ENCODE measurements at places on chromosomes 13 and 19. TPM values are rescaled to one million over a fixed set of nuclear protein-coding genes. Genes with fewer than 3 reads are reported as not detected.

ADAMTS10 gene
- 12.9 TPM for total RNA-seq

ZNF208 gene
- total RNA-seq = under 0.01 TPM

EFNB2 gene
- total RNA-seq = not detected

CEACAM4 gene
- not detected for total RNA-seq

ATP4A gene
- total RNA-seq = not detected

IGFL3 gene
- not detected for total RNA-seq

MAST3 gene
- 3.8 TPM for total RNA-seq

IL11 gene
- 12.8 TPM for total RNA-seq

CCDC122 gene
- total RNA-seq = 7.6 TPM

SMIM17 gene
- total RNA-seq = 0.43 TPM

C19orf85 gene
- total RNA-seq = not detected

GRCh38 chr13:33789066-33789606 is 28.8 kb upstream of the RFC3 start:
- no peak for DNase-seq

DNA sequence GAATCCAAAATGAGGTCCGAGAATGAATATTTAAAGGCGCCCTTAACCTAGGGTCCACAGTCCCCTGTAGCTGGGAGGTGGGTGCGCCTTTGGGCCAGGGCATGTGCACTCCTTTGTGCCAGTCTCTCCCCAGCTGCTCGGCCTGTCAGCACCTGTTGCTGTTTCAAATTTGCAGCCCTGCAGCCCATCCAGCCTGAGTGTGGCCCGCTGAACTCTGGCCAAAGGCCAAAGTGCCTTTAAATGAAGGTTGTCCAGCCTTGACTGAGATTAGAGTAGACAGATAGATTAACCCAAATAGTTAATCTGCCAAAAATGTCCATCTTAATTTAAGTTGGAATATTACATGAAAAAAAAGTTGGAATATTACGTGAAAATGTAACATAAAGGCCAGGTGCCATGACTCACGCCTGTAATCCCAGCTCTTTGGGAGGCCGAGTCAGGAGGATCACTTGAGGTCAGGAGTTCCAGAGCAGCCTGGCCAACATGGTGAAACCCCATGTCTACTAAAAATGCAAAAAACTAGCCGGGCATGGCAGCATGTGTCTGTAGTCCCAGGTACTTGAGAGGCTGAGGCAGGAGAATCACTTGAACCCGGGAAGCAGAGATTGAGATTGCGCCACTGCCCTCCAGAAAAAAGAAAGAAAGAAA is 25.3 kb downstream of the TPT1 start:
- DNase-seq = no peak

DNA sequence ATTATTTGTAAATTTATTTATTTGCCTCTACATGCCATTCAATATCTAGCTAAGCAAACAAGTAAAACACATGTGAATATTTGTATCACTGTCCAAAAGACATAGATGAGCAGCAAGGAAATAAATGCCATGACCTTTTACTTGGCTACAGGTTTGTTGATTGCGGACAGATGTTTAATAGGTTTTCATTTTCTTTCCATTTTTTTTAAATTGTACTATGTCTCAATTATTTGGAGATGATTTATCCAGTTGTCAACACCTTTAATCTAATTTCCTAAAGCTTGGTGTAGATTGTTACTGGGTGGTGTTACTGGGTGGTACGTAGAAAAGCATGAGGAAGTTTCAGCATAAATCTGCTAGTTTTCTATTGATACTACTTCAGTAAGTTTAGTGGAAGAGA is 560.6 kb upstream of the SPRY2 start:
- DNase-seq = no peak

DNA sequence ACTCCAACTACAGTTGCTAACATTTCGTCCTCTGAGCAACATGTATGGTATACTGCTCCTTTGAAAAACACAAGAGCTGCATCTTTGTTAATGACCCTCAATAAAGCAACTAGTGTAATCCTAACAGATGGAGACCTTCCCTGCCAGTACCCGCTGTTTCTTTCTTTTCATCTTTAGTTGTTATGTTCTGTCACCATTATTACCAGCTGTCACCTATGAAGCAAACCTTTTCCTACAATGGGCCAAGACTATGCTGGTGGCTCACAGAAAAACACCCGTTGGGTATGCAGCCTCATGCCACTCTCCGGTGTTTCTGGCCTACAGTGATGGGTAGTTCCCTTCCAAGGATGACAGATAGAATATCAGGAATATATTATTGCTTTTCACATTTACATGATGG is 29.7 kb upstream of the CYSLTR2 start:
- no peak for DNase-seq

- DNase-seq = peak; percentile 19
Observed at GRCh38 chr19:6238256-6238642, 41.5 kb downstream of the MLLT1 start.

GRCh38 chr19:18227781-18228271 is 1.6 kb upstream of the PDE4C start:
- no peak for DNase-seq

GRCh38 chr19:14135985-14136508 is 342 bp downstream of the ASF1B start:
- DNase-seq = no peak

DNA sequence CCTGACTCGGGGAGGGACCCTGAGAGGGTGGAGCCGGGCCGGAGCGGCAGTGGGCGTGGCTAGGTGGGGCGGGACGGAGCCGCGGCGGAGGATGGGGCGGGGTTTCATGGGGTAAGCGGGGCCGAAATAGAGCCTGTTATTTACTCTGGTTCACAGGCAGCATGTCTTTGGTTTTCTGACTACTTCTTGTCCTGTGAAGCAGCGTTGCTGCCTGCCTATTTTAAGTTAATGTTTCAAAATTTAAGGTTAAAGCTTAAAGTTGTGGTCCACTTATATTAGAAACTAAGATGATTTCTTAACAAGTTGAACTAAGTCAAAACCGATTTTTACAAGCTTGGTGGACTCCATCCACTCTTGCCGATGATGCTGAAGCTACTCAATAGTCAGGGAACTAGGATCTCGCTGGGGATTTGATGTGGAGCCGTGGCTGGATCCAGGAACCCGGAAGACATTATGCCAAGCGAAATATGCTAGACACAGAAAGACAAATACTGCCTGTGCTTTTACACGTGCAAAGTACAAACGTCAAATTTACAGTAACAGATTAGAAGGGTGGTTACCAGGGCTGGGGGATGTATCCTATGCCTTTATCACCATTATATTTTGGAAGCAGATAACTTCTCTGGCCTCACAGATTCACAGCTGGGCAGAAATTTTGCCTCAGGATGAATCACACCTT is 433 bp upstream of the ZNF616 start:
- DNase-seq = peak; percentile 20

GRCh38 chr13:54687173-54687572 is 1658.6 kb downstream of the OLFM4 start:
- no peak for DNase-seq

GRCh38 chr13:29569253-29570050 is 26.0 kb downstream of the SLC7A1 start:
- no peak for DNase-seq

DNA sequence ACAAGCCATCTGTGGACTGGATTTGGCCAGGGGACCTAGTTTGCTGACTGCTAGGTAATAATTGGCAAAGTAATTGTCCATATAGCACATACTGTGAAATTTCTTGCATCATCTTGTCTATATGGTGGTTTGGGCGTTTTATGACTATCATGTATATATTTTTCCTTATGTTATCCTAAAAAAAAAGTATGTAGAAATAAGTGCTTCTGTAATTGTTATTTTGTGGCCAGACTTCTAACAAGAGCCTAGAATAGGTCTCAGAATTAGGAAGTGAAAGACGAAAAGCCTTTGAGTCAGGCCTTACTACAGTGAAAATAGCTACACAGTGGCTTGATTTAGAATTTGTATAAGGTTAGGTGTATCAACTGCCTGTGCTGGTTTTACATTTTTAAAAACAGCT is 4.2 kb downstream of the FNDC3A start:
- no peak for DNase-seq

DNA sequence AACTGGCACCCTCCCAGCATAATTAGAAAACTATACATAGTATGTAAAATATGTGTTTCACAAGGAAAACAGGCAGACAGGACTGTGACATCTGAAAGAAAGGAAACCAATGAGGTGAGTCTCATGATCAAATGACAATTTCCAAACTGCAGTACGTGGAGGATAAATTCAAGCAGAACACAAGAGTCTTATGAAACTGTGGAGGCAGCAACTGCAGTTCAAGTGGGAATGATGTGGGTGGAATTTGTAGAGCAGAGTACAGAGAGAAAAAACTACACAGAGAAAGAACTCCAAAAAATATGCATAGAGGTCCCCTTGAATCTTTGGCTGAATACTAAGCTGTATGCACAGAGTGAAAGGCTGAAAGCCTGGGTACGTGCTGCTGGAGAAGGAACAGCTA is 9.7 kb downstream of the SIGLEC6 start:
- no peak for DNase-seq

GRCh38 chr13:75740031-75740430 is 103.9 kb downstream of the LMO7 start:
- no peak for DNase-seq

DNA sequence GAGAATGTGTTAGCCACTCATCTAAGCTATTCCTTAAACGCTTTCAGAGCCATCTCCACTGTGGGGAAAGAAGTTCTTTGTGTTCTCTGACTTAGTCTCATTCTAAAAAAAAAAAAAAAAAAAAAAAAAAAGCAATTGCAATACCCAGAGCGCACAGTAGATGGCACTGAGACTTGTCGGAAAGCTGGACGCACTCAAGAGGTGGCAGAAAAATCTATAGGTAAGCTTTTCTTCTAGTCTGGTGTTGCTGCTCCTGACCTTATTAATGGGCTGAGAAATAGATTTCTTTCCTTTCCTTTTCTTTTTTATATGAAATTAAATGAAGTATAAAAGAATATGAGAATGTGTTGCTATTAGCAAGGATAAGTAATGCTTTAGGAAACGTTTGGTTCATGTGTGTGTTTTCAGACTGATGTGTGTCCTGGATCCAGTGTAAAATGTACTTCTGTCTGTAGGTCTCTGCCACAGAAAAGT is 4.7 kb upstream of the GJB2 start:
- DNase-seq = peak; percentile 63

- no peak for DNase-seq
Observed at GRCh38 chr19:30330266-30330665, 41.9 kb upstream of the ZNF536 start.

- DNase-seq = peak; percentile 35
Observed at GRCh38 chr13:53191091-53191490, 162.5 kb downstream of the OLFM4 start.

GRCh38 chr13:33080972-33081590 is 64.9 kb downstream of the KL start:
- DNase-seq = peak; percentile 7

DNA sequence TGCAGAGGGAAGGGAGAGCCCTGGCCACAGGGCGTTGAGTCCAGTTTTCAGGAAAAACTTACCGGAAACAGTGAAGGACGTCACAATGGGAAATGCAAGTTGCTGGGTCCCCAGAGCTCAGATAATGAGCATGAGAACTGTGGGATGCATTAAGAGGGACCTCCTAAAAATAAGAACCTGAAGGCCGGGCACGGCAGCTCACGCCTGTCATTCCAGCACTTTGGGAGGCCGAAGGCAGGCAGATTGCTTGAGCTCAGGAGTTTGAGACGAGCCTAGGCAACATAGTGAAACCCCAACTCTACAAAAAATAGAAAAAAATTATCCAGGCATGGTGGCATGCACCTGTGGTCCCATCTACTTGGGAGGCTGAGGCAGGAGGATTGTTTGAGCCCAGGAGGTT is 170.6 kb downstream of the URI1 start:
- DNase-seq = no peak

- peak; percentile 75 for DNase-seq
Observed at GRCh38 chr19:11096210-11096841, 7.1 kb downstream of the LDLR start.

DNA sequence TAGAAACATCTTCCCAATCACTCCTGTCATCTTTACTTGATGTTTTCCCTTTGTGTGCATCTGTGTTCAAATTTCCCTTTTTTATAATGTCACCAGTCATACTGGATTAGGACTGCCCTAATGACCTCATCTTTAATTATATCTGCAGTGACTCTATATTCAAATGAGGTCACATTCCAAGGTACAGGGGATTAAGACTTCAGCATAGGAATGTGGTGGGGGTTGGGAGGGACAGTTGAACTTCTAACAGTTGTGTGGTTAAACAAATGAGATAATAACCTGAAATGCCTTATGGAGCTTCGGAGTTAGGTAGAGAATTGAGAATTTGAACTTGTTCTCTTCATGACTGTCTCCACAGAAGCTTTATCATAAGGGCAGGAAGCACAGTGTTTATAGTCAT is 23.0 kb downstream of the PAN3 start:
- DNase-seq = peak; percentile 41

DNA sequence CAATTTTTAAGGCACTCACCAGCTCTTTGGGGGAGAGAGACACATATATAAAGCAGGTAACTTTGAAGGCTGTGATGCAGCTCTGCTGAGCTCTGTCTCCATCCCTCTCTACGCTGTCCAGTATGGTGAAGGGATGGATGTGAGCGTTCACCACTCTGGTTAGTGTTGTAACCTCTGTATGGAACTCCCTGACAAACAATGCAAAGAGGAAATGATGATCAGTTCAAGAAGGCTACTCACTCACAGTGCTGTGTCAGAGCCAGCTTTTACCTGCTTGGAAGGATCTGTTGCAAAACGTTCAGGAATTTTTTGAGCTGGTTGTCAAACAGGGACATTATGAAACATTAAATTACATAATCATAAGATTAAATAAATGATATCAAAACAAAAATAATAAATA is 90.8 kb upstream of the SLC10A2 start:
- DNase-seq = no peak

DNA sequence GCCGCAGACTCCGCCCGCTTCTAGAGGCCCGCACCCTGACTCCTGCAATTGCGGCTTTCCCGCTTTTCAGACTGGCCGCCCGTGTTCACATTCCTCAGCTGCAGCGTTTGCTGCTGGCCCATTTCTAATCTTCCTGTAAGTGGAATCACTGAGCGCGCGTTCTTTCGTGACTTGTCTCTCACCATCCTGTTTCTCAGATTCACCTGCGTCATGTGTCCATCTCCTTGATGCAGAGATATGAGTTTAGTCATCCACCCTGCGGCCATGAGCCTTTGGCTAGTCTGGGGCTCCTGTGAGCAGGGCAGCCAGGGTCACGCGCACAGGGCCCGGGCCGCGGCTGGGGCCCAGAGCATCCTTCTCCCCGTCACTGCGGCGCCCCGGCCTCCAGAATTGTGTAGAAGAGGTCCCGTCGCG is 110.0 kb downstream of the CRYL1 start:
- no peak for DNase-seq

- DNase-seq = no peak
Observed at GRCh38 chr13:80361883-80362327, 21.0 kb upstream of the SPRY2 start.

- no peak for DNase-seq
Observed at GRCh38 chr13:87810391-87810801, 139.2 kb downstream of the SLITRK5 start.

DNA sequence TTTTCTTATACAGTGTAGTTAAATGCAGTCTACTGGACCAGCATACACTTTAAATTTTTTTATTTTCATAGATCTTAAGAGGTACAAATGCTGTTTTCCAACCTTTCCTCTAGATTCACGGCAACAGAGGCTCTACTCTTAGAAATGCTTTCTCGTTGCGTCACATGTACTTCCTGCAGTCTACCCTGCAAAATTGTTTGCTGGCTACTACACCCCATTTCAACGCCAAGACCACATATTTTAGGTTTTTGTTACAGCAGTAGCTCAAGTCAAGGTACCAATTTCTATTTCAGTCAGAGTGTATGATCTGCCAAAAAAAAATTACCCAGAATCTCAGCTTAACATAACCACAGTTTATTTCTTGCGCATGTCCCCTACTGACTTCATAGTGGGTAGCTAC is 94.1 kb downstream of the TNFSF13B start:
- no peak for DNase-seq
